ENCODE measurements at places on chromosomes 5 and 9.
A peak's percentile ranks its signal among the peaks of the same experiment; 100 is the strongest.

GRCh38 chr5:95644351-95645042 lies 2.1 kb upstream of the RFESD start:
- peak; percentile 51 for DNase-seq

GRCh38 chr9:114906922-114907571 lies 23.3 kb downstream of the TNFSF8 start:
- DNase-seq, result no peak

DNA sequence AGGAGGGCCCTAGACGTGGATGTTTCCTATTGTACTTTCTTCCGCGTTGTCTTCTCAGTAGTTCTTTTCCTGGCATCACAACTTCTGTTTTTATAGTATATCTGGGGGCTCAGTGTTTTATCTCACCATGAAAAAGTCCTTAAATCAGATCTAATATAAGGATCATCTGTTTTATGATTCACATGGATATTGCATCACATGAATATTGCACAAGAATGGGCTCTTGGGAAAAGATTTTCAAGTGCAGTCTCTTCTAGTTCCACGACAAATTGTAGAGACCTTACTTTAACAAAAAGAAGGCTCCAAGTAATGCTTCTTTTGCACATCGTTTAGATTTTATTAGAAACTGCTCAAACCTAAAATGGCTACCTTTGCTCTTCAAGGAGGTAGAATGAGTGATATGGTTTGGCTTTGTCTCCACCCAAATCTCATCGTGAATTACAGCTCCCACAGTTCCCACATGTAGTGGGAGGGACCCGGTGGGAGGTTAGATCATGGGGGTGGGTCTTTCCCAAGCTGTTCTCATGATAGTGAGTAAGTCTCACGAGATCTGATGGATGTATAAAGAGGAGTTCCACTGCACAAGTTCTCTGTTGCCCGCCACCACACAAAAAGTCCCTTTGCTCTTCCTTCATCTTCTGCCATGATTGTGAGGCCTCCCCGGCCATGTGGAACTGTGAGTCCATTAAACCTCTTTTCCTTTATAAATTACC lies 53.7 kb upstream of the FAM120A start:
- no peak for DNase-seq

GRCh38 chr9:131868766-131869165 lies 128.9 kb upstream of the RAPGEF1 start:
- DNase-seq, result peak; percentile 62

DNA sequence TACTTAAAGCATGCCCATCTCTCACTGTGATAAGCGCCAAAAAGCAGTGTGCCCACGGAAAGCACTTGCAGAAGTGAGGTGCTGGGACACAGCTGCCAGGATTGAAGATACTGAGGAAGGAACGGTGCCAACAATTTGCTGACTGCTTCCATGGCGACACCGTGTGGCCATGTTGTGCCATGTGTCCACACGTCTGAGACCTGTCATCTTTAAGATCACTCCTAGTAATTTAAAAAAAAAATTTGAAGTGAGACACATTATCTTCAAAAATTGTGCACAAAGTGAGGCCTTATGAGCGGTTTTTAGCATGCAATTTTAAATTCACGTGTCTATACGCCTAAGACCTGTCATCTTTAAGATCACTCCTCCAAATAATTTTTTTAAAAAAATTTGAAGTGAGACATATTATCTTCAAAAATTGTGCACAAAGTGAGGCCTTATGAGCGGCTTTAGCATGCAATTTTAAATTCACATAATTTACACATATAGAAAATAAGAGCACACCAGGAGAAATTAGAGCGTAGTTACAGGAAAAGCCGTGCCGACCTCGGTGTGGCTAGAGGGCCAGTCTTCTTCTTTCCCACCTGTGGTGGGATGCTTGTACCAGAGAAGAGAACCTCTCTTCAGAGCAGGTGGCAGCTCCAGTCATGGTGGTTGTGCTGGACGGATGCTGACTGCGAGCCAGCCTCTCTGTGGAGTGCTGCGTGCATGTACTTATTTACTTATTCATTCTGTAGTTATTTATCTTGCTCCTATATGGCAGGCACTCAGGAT lies 21.4 kb upstream of the FLT4 start:
- peak; percentile 40 for DNase-seq

- no peak for DNase-seq
Observed at GRCh38 chr5:72681781-72682180, 134.7 kb upstream of the TNPO1 start.

GRCh38 chr5:69305512-69305911 lies 27.1 kb downstream of the CCDC125 start:
- DNase-seq, result no peak

Data from hindlimb muscle (tissue), 1 donor.